HS-5 (cell line): ENCODE measurements at places on chromosomes 6 and 20.

- DNase-seq, result no peak
These were observed 14.3 kb downstream of the PSMG4 start for GRCh38 chr6:3272911-3273547.

- no peak for DNase-seq
These were observed 8.0 kb upstream of the PTPN1 start for GRCh38 chr20:50501972-50502745.

- DNase-seq, result no peak
These were observed 454.9 kb downstream of the PTPRT start for GRCh38 chr20:42734660-42735368.

GRCh38 chr6:52550014-52550575 lies 26.8 kb downstream of the TRAM2 start:
- no peak for DNase-seq

DNA sequence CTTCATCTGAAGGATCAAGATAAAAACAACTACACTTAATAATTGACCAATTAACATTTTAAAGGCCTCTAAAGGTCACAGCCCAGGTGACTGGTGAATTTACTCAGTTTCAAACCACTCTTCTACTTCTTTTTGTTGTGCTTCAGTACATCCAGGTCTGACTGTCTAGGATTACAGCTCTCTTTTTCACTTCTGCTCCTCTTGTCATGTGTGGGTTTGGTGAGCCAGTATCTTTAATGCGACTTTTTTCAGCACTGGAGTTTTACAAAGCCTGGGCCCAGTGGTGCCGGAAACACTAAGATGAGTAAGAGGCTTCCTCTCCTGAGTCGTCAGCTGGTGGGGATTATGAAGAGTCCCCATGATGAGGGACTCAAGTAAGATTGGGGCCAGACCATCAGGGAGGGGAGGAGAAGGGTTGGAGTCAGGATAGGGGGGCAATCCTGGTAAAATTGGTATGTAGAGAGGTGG lies 27.0 kb downstream of the HECA start:
- DNase-seq, result no peak

DNA sequence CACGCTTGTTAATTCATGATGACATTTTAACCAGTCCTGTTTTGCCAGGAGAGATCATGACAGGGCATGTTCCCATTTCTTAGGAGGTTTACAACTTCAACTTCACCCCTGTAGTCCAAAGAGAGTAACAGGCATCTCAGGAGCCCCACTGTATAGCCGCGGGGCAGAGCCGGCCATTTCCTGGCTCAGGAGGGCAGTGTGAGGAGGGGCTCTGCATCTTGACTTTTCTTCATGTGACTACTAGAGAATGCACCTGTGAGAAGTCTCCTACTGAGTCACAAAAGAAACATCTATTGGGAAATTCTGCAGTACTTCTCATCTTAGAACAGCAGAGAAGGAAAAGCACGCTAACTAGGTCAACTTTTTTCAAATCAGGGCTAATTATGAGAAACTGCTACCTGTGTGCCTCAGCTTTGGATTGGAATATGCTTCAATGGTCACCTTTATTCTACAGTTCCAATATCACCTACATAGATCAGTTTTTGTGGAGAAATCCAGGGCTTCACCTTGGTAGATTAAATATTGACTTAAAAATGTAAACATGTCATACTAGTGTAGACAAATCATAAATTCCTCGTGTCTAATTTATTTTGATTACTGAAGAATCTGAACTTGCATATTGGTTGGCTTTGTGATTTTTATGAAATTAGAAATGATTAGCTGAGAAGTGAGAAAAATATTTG lies 28.6 kb upstream of the SIM1 start:
- DNase-seq, result no peak

GRCh38 chr6:38805127-38805655 lies 90.1 kb downstream of the DNAH8 start:
- no peak for DNase-seq
